CD4-positive, alpha-beta memory T cell (primary cell): ENCODE measurements at places on chromosomes 2 and 18. TPM values are rescaled to one million over a fixed set of nuclear protein-coding genes. Genes with fewer than 3 reads are reported as not detected.

Gene HMSD
- polyA plus RNA-seq: not detected

Gene SLC5A7
- polyA plus RNA-seq: not detected

Gene CHN1
- 15.3 TPM for polyA plus RNA-seq

Gene ADAM23
- 2.9 TPM for polyA plus RNA-seq

DNA sequence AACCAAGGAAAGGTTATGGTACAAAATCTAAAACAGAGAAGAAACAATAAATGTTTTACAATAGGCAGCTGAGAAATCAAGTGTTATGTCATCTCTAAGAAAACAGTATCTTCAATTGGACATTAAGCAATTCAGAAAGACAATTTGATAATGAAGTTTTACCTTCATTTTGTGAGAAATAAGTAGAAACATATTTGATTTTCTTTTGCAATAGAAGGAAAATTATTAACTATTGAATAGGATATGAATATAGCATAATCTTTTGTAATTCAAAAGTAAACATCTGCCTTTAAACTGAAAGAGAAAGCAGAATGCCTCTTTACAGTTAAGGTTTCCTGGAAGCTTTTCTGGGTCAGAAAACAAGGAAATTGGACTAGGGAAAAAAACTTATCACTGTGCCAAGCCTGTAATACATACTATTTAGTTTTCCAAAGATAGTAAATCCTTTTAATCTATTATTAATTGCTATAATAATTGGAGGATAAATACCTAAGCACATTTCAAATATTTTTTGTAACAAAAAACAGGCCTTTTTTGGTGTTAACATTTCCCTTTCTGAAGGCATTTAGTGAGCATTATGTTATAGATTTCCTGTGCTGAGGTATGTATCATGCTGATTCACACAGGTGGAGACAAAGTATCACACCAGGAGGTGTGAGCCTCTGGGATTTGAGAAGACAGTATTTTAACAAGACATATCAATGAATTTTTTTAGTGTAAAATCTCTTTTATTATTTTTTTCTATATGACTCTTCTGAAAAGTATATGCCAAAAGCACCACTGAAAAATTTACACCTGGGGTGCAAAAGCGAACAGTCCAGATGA, 947.0 kb upstream of the CDH2 start:
- no peak for DNase-seq
- H3K27me3 ChIP-seq: no peaks in the 10 kb centered on the region
- no peaks in the 10 kb centered on the region for H3K36me3 ChIP-seq
- H3K4me1 ChIP-seq: no peaks in the 10 kb centered on the region
- no peak overlapping the region for H3K27ac ChIP-seq

Gene ANKRD30B
- polyA plus RNA-seq: 0.07 TPM

Gene FHOD3
- not detected for polyA plus RNA-seq

- peaks cover 29% of the 10 kb centered on the region for H3K4me1 ChIP-seq
- H3K36me3 ChIP-seq: no peaks in the 10 kb centered on the region
- peaks cover 77% of the 10 kb centered on the region for H3K27me3 ChIP-seq
- DNase-seq: no peak
- no peak overlapping the region for H3K4me3 ChIP-seq
Measured at GRCh38 chr2:222296911-222297599, 1.7 kb downstream of the PAX3 start.
